ENCODE measurements at places on chromosomes 7 and 10. TPM values are rescaled to one million over a fixed set of nuclear protein-coding genes. Genes with fewer than 3 reads are reported as not detected.

Gene ZP3
- total RNA-seq: 3.0 TPM

Gene YWHAG
- 130 TPM for total RNA-seq

Gene VSTM4
- total RNA-seq: 8.2 TPM

Gene NUPR2
- total RNA-seq: not detected

Gene PRPS1L1
- not detected for total RNA-seq

Gene OPN1SW
- total RNA-seq: not detected

Gene EFCAB10
- total RNA-seq: 0.13 TPM

Gene CCL24
- total RNA-seq: not detected

Gene LRRC18
- not detected for total RNA-seq

Gene UPK3BL1
- total RNA-seq: 14.3 TPM

Gene PIK3AP1
- not detected for total RNA-seq

Gene TRIM73
- 1.3 TPM for total RNA-seq

Gene ADAMTS14
- 2.5 TPM for total RNA-seq

Gene YKT6
- 123 TPM for total RNA-seq

Gene ZDHHC16
- 42.0 TPM for total RNA-seq

Gene ZNF862
- total RNA-seq: 21.3 TPM

Gene ZNF503
- total RNA-seq: 19.7 TPM

Gene RPP38
- 8.7 TPM for total RNA-seq

Gene SPDYE1
- total RNA-seq: not detected

All from smooth muscle cell of the pulmonary artery (primary cell).